ENCODE measurements at places on chromosomes 1 and 21. TPM values are rescaled to one million over a fixed set of nuclear protein-coding genes. Genes with fewer than 3 reads are reported as not detected.

GRCh38 chr21:30306884-30307283 is 13.2 kb downstream of the KRTAP26-1 start:
- DNase-seq = no peak

DNA sequence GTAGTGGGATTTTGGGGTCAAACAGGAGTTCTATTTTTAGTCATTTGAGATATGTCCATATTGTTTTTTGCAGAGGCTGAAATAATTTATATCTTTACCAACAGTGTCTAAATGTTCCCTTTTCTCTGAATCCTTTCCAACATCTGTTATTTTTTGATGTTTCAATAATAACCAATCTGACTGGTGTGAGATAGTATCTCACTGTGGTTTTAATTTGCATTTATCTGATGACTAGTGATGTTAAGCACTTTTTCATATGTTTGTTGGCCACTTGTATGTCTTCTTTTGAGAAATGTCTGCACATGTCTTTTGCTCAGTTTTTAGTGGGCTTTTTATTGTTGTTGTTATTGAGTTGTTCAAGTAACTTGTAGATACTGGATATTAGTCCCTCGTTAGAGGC is 1325.0 kb downstream of the BRINP3 start:
- no peak for DNase-seq

- no peak for DNase-seq
Observed at GRCh38 chr1:112317611-112318062, 78.4 kb upstream of the CTTNBP2NL start.

DNA sequence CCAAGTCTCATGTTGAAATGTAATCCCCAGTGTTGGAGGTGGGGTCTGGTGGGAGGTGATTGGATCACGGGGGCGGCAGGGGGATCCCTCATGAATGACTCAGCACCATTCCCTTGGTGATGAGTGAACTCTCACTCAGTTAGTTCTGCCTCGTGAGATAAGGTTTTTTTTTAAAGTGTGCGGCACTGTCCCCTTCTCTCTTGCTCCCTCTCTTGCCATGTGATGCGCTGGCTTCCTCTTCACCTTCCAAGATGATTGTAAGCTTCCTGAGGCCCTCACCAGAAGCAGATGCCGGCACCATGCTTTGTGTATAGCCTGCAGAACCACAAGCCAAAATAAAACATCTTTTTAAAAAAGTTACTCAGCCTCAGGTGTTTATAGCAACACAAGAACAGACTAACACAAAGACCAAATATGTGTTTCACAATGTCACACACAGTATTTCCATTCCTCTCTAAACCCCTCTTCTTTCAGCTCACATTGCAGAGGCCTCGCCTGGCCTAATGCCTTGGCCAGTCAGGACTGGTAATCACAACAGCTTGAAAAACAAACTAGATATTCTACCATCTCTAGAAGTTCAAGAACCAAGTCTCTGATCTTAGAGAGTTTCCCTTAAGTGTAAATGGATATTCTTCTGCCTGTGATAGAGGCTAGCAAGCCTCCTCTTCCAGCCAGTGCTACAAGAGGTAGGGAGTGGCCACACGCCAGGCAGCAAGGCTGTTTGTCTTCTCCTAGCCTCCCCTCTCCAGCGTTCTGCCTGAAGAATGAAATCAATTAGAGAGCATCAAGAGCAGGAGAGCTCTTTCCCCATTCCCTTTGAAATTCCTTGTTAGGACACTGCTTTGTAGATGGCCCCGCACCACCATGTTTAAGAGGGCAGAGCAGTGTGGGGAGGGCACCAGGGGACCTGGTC is 19.6 kb upstream of the RAP1A start:
- DNase-seq = no peak

- no peak for DNase-seq
Observed at GRCh38 chr1:91765880-91766443, 120.0 kb downstream of the TGFBR3 start.

DNA sequence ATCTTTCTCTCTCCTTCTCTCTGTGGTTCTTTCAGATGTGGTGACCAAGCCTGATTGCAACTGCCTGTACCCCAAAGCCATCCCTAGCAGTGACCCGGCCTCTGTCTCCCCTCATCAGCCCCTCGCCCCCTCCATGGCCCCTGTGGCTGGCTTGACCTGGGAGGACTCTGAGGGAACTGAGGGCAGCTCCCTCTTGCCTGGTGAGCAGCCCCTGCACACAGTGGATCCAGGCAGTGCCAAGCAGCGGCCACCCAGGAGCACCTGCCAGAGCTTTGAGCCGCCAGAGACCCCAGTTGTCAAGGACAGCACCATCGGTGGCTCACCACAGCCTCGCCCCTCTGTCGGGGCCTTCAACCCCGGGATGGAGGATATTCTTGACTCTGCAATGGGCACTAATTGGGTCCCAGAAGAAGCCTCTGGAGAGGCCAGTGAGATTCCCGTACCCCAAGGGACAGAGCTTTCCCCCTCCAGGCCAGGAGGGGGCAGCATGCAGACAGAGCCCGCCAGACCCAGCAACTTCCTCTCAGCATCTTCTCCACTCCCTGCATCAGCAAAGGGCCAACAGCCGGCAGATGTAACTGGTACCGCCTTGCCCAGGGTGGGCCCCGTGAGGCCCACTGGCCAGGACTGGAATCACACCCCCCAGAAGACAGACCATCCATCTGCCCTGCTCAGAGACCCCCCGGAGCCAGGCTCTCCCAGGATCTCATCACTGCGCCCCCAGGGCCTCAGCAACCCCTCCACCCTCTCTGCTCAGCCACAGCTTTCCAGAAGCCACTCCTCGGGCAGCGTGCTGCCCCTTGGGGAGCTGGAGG is 12.7 kb downstream of the CSF1 start:
- DNase-seq = peak; percentile 61

DNA sequence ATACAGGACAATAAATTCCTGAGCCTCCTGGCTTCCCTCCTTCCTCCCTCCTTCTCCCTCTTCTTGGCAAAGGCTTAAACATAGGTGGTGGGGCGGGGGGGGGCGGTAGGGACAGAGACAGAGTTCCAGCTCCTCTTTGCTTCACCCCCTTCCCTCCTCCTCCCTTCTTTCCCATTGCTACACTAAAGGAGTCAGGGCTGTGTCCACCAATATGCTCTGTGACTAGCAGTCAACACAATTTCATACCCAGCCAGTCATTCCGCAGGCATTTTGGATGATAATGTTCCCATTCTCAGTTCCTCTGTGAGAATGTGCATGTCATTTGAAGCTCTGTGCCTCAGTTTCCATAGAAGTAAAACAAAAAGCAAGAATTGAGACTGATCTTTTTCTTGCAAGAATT is 1.7 kb downstream of the LMOD1 start:
- DNase-seq = no peak

DNA sequence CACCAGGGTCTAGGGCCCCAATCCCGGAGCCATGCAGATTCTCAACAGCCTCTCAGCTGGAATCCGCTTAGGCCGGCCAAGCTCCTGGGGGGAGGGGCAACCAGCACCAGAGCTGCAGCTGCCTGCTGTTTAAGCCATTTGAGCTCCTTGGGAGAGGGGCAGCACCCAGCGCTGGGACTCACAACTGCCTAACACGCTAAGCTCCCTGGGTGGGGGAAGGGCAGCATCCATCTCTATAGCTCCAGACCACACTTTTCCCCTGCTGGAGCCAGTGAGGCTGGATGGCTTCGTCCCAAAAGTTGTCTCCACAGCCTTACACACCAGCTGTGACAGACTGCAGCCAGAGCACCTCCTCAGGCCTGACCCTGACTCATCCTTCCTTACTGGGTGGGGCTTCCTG is 6.9 kb upstream of the PTGFR start:
- no peak for DNase-seq

DNA sequence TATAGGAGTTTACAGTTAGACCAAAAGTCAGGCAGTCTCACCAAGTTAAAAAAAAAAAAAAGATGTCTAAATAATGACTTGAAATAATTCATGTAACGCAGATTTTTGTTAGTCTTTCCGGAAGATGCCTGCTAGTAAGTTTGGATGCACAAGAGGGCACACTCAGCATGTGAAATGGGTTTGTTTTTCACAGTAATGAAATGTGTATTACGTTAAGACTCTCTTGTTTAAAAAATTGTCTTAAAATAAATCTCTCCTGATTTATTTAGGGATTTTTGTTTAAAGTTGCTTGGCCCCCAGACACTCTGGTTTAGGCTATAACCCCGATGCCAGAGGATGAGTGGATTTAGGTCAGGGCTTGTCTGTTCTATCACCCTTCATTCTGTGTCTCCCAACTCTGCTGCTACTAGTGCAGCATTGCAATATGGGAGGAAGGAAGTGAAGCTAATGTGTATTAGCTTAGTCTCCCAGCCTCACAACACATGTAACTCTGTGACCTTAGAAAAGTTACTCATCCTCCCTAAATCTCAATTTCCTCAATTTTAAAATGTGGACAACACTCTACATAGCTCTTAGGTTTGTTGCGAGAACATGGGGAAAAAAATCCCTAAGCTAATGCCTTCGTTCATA is 25.7 kb downstream of the CTH start:
- DNase-seq = no peak

DNA sequence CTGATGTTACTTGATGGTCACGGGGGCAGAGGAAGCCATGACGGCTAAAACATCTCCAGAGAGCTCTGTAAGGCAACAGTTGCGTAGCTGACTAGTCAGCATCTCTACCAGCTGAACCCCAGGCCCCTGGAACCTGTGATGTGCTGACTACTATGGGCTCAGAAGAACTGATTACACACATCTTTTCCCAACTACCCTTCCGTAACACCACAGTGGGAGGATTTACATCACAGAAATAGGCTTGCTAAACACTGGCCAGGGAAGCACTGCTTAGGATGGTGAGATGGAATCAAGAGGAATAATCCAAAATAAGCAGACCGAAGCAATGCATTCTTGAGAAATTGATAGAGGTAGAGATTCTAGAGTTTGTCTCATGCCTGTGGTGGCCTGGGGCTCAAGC is 122.5 kb downstream of the SMYD2 start:
- DNase-seq = no peak

DNA sequence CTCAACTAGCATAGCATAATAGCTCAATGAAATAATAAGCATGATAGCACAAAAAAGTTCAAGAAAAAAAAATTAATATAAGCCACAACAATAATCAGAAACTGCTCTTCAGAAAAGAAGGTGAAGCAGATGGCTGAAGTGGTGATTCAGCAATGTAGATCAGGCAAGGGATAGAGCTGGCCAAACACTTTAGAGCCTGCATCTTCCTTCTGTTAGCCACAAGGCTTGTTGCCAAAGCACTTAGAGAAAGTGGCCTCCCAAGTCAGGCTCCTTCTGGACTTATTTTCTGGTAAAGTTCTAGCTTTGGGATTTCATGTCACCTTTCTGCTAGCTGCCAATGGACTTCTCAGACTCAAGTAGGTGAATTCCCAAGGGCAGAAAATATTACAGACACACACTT is 60.3 kb upstream of the C1orf87 start:
- no peak for DNase-seq

DNA sequence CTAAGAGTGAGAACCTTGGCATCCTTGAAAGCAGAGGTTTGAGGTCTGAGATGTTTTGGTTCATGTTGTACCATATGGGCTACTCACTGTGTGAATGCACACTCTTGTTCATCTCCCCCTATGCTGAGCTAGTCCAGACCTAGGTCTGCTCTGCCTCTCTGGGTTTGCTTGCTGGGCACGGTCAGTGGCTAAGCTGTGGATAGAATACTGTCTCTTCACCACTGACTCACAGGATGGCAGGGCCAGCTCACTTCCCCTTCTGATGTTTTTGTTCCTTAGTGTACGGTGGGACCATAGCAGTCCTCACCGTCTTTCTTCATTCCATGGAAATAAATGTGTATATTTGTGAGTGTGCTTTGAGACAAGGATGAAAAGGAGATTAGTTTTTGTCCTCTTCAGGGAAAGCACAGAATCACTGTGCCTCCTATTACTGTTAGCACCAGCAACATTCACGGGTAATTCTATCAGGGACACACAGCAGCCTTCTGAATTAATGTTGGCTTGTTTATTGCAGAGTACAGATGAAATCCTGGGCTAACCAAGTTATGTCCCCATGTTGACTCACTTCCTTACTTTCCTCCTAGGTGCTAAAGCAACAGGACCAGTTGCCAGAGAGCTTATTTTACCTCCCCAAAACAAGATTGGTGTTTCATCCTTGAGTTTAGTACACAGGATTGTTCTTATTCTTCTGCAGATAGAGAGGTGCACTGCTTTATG is 56.9 kb upstream of the IVNS1ABP start:
- DNase-seq = peak; percentile 58

GRCh38 chr1:32969566-32969965 is 5.0 kb upstream of the RNF19B start:
- DNase-seq = no peak

The TAF5L gene
- 30.7 TPM for total RNA-seq

The UQCRH gene
- 306 TPM for total RNA-seq

The CA14 gene
- not detected for total RNA-seq

The PLCH2 gene
- total RNA-seq = 2.8 TPM

All from activated CD4-positive, alpha-beta T cell treated with anti-CD3 and anti-CD28 coated beads, Interleukin-2, amount 10 ng/mL, durations not matched to agents 24 days and 14 days (primary cell).